NCI-H187 (cell line): ENCODE measurements at places on chromosomes 4 and X.

DNA sequence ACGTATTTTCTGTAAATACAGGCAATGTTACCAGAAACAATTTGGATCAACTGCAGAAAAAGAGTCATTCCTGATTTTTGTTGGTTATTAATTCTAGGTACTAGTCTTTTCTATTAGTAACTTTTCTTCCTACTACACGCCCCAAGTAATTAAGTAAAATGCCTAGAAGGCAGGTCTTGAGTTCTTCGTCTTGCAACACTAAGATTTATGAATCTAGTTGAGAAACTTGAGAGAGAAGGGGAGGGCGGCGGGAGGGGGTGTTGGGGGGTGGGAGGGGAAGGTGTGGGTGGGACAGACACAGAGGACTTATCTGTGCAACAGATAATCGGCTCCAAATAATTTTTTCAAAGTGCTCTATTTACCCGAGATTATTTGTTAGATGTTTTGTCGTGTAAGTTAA is 3.0 kb downstream of the RAP2C start:
- DNase-seq = no peak

GRCh38 chrX:39938466-39938865 is 159.3 kb downstream of the BCOR start:
- no peak for DNase-seq

DNA sequence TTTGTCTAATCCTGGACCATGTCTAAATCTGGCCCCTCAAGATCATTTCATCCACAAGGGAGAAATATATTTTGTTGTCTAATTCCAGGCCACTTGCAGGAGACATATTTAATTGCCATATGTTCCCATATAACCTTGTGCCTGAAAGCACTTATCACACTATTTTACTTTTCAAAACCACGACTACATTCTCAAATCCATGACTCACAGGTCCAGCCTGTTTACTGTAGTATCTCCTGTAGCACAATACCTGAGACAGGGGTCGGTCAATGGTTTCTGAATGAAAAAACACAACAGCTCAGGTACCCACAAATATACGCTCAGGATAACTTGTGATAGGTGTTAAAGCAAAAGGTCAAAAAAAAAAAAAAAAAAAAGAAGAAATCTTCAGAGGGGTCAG is 60.9 kb downstream of the SEC24D start:
- no peak for DNase-seq

- no peak for DNase-seq
These were observed 47.9 kb downstream of the TRIM2 start for GRCh38 chr4:153252122-153252521.

- DNase-seq = no peak
These were observed 39.8 kb upstream of the RBM47 start for GRCh38 chr4:40669504-40669903.

GRCh38 chr4:121765368-121765705 is 373 bp upstream of the SMIM43 start:
- no peak for DNase-seq

DNA sequence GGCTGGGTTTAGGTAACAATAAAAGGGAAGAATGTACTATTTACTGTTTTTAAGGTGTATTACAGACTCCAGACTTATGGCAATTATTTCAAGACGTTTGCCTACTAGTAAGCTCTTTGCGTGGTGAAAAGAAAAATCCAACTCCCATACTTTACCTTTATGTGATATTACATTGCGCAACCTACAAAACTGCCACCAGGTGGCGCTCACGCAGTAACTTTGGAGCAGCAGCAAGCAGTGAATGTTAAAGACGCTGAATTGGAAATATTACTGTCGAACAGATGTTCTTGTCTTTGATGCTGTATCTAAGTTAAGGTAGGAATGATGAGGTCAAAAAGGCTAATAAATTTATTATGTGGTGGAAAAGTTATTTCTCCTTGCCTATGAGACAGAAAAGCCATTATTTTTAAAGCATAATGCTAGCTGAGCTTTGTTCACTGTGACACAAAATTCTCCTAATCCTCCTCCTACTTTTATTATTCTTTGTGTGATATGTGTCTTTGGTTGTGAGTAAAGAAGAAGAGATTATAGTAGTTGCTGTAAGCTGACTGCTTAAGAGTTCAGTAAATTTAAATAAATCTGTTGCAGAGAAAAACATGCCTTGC is 1099.8 kb upstream of the TENM3 start:
- no peak for DNase-seq

DNA sequence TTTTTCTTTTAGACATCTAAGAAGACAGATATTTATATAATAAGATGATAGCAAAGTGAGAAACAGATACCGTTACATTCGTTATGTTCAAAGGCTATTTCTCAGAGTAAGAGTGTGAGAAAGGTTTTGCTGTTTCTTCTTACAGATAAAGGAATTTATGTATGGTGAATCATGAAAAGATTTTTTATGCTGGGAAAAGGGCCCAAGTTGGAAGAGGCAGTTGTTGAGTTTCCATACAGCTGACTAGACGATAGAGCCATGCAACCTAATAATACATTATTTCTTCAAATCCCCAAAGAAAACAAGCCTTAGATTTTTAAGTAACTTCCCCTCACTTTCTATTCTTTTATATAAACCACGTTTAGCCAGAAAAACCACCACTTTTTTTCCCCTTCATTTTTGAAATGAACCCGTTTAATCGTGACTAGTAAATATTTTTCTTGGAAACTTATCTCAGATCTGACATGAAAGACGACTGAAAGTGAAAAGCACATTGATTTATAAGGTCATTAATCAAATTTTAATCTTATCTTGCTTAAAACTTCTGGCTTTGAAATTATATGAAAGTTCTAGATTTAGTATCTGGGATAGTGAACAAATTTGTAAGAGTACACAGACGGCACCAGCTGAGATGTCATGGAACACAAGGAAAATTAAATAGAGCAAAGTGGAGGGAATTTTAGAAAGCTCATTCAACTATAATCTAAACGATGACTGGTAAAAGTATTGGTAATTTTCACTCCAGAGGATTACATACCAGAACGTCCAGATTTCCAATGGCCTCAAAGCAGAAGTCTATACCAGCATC is 10.9 kb downstream of the ADH6 start:
- no peak for DNase-seq

DNA sequence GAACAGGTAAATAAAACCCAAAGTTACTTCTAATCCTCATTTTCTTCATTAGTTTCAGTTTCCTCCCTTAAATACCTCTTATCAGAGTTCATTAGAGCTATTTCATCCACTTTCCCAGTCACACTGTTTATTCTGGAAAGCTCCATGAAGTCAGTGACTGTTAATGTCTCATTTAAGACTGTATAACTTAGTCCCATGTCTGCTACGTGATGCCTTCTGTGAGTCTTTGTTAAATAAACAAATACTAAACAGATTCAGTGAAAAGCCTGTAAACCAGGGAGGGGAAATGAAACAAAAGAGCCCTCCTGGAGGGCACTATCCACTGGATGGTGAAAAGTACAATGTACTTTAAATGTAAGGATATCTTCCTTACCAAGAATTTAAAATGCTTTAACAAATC is 24.7 kb downstream of the ACE2 start:
- no peak for DNase-seq

DNA sequence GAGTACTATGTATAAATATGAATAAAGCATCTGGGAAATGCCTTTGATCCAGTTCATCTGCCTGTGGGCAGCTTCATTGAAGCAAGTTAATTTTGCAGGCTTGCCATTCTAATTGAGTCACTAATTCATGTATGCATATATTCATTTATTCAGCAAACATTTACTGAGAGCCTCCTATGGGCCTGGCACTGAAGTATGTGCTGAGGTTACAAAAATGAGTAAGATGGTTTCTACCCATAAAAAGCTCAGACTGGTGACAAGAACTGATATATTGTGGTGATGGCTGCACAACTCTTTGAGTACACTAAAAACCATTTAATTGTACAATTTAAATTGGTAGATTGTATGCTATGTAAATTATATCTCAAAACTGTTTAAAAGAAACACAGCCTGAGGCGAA is 1.1 kb upstream of the MRPL1 start:
- no peak for DNase-seq

DNA sequence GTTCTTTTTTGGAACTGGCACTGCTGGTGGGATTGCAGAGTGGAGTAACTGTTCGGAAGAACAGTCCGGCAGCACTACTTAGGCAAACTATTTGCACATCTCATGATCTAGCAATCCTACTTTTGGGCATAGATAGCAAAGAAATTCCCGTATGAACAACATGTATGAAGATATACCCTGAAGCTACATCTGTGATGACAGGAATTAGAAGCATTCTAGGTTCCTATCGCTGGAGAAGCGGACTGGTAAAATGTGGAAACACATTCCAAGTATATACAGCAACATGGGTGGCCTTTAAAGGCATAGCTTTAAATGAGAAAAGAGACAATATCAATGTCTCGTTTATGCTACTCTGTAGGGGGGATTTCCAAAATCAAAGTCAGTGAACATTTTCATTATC is 3.1 kb downstream of the DCAF16 start:
- no peak for DNase-seq
